ENCODE measurements at places on chromosomes 16 and 17.

- DNase-seq, result no peak
Measured at GRCh38 chr16:29807426-29808218, 1.3 kb downstream of the MAZ start.

DNA sequence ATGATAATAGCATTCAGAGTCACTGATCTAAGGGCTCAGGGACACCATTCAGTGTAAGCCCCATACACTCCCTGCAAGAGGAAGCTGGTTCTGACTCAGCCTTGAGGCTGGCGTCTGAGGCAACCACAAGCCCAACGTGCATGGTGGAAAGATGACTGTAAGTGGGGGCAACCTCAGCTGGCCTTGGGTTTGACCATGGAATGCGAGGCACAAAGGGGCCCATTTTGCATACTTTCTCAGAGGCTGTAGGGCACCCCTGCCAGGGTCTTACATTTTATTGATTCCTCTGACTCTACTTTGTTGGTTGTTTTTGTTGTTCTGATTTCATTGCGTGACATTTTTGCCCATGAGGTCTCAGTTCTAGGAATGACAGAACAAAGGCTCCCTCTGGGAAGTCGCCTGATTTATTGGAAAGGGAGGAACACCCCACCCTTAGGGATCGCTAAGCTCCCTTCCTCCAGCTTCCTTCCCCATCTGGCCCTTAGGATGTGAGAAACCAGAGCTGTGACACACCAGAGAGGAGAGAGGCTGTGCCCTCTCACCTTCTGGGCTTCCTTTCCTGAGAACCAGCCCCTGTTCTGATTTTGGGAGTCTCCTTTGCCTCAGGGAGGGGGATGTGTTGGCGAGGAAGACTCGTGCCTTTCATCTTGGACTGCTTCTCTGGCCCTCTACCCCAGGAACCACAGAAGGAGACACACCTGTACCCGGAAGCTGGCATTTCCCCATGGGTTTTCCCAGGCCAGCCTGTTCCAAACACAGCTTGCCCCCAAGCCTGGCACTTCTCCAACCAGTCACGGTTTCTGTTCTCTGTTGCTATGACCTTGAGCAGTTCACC, 5.6 kb upstream of the CIITA start:
- DNase-seq, result no peak

GRCh38 chr16:20868890-20869289, 31.3 kb downstream of the DCUN1D3 start:
- DNase-seq, result no peak

- no peak for DNase-seq
Measured at GRCh38 chr17:65355246-65355645, 206.2 kb downstream of the AXIN2 start.

- DNase-seq, result no peak
Measured at GRCh38 chr16:2804728-2805127, 6.5 kb downstream of the PRSS41 start.

DNA sequence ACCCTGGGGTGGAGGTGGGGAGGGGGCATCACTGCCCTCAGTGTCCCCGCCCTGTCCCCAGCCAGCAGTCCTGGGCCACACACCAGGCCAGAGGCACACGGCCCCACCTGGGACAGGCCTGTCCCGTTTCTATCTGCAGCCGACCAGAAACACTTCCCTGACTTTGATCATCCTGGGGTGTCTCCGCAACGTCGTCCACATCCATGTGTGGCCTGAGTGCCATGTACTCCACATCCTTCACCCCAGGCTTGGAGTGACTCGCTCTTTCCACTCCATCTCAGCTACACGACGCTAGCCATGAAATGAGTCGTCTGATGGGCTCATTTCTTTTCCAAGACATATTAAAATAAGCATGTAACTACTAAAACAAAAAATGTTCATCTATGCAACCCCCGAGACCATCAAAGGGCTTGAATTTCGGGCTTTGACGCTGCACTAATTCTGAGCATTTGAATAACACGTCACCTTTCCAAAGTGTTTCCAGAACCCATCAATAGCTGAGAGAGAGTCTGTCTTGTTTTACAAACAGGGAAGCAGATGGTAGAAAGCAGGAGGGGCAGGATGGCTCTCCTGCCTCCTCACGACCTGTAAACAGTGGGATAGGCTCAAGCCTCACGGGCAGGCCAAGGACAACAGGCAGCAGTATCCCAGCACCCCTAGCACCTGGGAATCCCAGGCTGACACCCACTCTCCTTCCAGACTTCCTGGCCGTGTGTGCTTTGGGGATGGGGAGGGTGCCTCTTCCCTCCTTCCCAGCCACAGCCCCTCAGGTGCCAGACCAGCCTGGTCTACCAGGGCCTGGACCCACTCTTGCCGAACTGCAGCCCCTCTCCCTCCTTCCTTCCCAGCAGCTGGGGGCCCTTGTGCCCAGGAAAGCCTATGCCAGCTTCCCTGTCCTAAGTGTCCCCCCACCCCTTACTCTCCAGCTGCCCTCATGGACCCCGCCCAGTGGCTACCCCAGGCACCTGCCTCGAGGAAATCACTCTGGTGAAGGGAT, 20.0 kb upstream of the RASD1 start:
- DNase-seq, result no peak

DNA sequence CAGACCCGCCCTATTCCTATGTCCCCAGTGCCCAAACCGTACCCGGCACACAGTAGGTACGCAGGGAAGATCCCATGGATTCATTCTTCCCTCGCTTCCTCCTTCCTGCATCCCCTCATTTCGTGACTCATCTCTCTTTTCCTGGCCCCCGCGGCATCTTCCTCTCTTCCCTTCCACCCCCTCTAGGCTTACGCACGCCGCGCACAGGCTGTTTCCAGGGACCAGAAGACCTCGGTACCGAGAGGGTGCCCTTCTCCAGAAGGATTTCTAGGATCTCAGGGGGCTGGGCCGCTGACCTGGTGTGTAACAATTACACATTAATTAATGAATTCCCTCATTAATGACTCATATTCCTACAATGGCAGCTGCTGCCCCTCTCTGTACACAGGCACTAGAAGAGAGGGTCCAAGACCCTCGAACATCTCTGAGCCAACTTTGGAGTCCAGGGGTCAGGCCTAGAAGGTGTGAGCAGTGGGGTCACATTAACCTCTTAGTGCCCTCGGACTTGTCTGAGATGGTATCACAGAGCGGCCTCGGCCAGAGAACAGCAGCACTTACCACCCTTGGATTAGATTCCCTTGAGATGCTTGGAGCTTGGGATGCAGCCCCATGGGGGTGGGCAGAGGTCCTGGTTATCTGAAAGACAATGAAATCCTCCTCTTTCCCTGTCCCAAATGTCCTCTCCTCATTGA, 16.8 kb upstream of the PLLP start:
- no peak for DNase-seq

GRCh38 chr16:53695070-53695469, 8.6 kb downstream of the RPGRIP1L start:
- DNase-seq, result no peak

DNA sequence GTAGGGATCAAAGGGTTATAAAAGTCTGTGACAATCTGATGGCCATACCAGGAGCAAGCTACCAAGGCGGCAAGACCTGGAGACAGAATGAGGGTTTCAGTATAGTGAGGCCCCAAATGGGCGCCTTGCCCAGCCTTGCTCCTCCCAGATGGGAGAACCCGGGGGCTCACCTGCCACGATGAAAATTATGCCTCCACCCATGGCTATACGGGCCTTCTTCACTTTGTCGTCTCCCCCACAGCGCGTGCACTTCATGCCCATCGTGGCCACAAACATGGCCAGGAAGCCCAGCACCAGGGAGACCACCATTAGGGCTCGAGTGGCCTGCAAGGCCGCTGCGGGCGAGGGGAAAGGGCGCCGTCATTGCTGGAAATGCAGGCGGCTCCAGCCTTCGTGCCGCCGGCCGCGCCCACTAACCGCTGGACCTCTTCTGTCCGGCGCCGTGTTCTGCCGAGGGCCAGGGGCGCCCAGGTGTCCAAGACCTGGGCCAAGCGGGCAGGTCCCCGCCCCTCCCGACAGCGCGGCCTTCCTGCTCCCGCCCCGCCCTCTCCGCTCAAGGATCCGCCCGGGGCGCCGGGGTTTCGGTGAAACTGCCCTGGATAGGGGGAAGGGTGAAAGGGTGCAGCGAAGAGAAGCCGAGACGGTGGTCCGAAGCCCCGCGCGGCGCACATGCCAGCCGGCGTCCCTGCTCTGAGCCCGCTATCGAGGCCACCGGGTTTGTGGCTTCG, 1.5 kb downstream of the CLDN7 start:
- no peak for DNase-seq

GRCh38 chr16:71426069-71426879, 15.6 kb downstream of the TLE7 start:
- DNase-seq, result no peak

- DNase-seq, result no peak
Measured at GRCh38 chr16:84434800-84435199, 66.5 kb downstream of the ATP2C2 start.

- DNase-seq, result no peak
Measured at GRCh38 chr16:72609933-72610332, 438.0 kb upstream of the PMFBP1 start.

GRCh38 chr16:4123616-4124300, 7.5 kb upstream of the ADCY9 start:
- DNase-seq, result no peak

GRCh38 chr16:48526058-48526957, 83.7 kb downstream of the N4BP1 start:
- DNase-seq, result peak; percentile 47

DNA sequence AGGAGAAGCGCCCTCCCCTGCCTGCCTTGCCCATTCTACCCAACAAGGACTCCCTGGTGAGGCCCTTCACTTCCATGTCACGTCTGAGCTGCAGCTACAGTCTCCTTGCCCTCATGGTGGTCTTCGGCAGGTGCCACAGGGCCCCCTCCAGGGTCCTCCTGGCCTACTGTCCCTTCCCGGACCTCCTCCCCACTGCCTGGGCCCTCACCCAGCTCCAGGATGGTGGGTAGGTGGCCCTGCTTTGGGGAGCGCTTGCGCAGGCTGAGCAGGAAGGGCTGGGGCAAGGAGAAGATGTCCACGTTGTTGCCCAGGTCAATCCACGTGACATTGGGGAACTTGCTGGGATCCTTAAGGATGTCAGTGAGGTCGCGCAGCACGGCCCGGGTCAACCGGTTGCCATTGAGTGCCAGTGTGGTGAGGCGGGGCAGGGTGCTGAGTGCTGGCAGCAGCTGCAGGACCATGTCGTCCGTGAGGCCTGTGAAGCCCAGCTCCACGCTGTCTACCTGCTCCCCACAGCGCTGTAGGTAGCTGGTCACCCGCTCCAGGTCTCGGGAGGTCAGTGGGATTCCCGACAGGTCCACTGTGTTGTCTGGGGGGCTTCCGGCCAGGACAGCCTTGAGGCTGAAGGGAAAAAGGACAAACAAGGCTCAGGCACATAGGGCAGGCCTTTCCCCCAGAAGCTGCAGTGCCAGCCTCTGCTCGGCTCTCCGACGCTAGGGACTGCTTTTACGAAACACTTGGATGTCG, 28.3 kb downstream of the TRPV2 start:
- DNase-seq, result no peak

DNA sequence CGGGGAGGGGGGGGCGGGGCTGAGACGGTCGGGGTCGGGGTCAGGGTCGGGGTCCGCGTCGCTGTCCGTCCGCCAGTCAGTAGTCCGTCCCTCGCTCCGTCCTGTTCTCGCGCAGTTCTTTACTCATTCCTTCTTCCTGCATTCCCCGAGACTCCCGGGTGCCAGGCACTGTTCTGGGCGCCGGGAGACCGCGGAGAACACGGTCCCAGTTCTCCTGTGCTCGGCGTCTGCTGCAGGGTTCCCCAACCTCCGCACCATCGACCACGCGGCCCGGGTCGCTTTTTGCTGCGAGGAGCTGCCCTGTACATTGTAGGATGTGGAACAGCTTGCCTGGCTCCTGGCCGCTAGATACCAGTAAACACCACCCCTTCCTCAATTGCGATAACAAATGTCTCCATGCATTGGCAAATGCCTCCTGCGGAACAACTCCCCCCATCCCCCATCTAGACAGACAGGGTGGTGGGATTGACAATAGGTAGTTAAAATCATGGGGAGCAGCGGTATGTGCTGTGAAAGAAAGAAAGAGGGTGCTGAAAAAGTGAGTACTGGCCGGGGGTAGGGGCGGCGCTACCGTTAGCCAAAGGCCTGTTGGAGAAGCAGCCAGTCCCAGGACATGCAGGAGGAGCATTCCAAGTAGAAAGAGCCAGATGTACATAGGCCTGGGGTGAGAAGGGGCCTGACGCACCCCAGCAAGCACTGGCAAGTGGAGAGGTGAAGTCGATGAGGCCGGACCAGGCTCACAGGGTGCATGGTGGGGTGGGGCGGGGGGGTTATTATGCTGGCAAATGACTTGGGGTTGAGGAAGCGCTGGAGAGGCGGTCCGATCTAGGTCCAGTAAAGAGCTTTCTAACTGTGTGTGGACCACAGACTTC, 631 bp downstream of the TRAF7 start:
- DNase-seq, result no peak

DNA sequence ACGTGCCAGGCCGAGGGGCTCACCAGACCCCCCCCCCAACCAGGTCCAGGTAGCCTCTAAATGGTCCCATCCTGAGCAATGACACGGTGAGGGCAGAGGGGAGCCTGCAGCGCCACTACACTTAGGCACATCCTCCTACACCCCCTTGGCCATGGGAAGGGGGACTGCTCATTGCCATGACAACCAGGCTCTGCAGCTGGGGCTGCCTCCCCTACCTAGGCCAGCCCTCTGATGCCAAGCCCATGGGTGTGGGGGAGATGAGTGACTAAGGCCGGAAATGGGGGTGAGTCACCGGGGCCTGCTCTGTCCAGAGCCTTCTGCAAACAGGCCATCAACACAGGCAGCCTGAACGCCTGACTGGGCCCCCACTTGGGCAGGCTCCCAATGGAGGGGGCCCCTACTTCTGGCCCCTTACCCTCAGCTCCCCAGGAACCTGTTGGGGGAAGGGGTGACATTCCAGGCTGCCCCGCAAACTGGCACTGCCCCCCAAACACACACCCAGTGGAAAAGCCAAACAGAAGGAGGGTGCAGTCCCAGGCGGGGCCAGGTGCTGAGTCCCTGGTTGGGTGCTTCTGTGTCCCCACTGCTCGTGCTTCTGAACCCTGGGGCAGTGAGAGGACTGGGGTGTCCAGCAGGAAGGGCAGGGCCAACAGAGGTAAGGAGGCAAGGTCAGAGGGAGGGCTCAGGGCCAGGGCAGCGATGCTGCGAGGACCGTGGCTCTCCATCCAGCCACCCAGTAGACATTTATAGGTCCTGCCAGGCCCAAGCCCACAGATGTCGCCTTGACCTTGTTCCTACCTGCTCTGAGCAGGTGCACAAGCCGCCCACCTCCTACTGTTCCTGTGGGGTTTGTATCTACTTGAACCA, 8.2 kb downstream of the PLCD3 start:
- DNase-seq, result no peak

DNA sequence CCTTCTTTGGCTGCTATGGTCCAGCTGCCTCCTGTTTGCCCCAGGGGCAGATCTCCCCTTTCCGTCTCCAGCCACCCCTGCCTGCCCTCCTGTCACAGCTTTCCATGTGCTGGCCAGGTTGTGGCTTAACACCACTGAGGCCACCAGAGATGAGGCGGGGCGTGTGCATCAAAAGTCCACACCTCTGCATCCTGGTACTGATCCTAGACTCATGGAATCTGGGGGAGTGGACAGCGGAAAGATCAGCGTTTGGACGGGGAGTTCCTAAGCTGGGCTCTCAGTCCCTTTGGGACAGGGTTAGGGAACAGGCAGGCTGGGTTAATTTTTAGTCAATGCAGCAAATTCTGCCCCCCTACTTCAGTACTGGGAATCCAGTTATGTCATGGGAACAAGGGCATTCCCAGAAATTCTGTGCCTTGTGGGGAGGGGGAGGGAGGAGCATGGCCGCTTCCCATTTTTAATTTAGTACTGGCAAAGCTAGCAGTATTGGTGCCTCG, 3.9 kb downstream of the IGFBP4 start:
- DNase-seq, result no peak

Measured in GM12892 (cell line).